ENCODE measurements at places on chromosomes 7 and 10.

DNA sequence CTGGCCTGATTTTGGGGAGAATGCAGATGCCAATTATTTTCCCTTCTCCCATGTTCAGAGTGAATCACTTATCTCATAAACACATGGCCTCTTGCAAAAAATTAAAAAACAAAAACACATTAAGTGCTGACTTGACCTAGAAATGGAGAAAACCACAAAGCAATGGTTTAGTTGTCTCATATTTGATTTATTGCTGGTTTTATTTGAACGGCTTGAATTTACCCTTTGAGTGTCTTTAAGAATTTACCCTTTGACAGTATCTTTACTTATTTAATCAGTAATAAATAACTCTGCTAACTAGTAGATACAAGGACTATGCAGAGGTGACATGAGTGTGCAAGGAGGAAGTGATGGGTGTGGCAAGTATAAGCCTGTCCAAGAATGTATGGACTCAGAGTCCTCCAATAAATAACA is 68.1 kb upstream of the GSDME start:
- DNase-seq, result no peak

DNA sequence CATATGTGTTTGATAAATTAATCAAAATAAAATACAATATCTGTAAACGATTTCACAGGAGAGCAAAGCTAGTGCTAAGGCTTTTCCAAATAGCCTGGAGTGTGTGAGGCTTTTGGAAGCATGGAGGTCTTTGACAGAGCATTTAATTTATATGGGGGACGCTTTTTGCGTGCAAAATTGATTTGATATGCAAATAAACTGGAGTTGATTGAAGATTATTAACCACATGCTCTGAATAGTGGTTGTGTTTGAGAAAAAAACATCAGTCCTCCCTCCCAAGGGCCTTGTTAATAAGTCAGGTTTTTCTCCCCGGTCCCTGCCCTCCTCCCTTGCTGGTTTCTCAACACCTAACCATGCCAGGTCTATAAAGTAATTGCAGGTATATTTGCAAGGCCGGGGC is 85.1 kb upstream of the FGFR2 start:
- DNase-seq, result no peak

DNA sequence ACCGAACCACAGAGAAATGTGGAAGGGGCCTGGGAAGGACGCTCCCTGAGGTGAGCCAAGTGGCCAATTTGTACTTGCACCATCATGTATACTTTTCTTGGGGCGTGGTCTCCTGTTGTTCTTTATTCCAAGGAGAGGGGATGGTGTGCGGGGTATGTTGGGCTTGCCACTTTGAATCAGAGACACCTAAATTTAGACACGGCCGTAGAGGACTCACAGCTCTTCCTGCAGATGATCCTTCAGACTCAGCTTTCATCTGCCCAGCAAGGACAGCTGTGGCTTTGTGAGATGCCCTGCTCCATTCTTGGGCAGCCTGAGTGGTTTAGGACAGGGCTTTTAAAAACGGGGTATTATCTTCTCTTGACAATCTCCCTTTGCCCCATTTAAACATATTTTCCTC is 473.2 kb downstream of the REEP3 start:
- no peak for DNase-seq

DNA sequence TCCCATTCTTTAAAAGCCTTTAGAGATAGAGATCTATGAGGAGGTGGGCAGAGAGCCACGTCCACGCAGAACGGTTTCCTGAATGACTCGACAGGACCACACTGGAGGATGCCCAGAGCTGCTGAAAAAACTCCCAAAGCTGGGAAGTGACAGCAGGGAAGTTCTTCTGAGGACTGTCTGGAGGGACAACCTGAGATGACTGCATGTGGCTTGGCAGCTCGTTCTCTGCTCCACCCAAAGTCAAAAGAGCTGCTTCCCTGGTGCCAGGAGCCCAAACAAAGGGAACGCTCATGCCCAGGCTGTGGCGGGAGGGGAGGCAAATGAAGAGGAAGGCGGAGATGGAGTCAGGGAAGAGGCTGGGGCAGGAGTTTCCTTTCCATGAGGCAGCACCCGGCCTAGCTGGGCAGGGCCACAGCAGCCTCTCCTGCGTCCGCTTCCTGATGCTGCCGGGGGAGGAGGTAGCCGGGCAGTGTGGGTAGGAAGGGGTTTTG is 95.4 kb downstream of the CCDC3 start:
- no peak for DNase-seq

- no peak for DNase-seq
Observed at GRCh38 chr7:127871226-127871625, 160.0 kb downstream of the LRRC4 start.

- no peak for DNase-seq
Observed at GRCh38 chr10:88974446-88975376, 15.9 kb upstream of the FAS start.

DNA sequence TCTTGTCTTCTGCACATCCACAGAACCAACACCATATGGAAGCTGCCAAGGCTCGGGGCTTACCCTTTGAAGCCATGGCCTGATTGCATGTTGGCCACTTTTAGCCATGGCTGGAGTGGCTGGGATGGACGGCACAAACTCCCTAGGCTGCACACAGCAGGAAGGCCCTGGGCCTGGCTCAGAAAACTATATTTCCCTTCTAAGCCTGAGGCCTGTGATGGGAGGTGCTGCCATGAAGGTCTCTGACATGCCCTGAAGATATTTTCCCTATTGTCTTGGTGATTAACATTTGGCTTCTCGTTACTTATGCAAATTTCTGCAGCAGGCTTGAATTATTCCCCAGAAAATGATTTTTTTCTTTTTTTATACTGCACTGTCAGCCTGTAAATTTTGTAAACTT is 387.0 kb upstream of the KCND2 start:
- no peak for DNase-seq

- no peak for DNase-seq
Observed at GRCh38 chr10:130470973-130471372, 334.8 kb downstream of the GLRX3 start.

Measured in iPS-NIHi11 (cell line).